ENCODE measurements at places on chromosomes 12 and 14.
A peak's percentile ranks its signal among the peaks of the same experiment; 100 is the strongest.

DNA sequence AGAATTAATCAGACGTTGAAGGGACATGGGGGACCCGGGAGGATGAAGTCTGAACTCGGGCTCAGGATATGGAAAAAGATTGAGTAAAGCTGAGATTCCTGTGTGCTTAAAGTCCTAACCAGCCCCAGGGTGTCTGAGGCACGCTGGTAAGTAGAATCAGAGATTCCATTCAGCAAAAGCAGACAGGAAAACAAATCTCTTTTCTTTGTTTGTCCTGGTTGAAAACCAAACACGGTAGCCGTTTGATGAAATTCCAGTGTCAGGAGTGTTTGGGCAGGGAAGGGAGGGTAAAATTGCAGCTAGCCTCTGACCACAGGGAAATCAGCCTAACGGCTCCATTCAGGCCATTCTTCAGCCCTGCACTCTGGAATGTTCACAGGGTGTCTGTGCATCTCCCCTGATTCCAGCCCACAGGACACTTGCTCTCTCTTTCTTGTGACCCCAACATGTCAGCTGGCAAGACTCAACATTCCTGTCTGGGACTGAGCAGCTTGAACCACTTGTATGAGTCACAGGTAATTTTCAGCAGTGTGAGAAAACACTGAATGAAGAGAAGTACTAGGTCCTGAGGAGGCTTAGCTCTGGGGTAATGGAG is 31.0 kb downstream of the NINJ2 start:
- no peak for DNase-seq

DNA sequence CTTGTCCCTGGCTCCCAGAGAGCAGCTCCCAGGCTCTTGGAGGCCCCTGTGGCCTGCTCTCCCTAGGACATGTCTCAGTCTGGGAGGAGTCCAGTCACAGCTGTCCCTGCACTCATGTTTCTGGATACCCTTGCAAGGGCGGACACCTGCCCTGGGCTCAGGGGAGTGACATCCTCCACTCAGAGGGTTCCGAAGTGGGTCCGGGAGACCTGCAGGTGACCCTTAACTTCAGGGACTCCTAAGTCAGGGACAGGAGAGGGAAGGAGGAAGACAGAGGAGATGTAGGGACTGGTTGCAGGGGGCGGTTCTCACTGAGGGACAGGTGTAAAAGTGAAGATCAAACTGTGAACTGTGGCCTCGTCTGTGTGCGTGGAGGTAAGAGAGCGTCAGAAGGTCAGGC is 37.6 kb downstream of the CACNA2D4 start:
- no peak for DNase-seq

- no peak for DNase-seq
Measured at GRCh38 chr12:96335270-96335669, 65.0 kb downstream of the CDK17 start.

- DNase-seq = no peak
Measured at GRCh38 chr12:23860019-23860418, 89.5 kb downstream of the SOX5 start.

GRCh38 chr12:43357141-43357540 is 194.9 kb downstream of the ADAMTS20 start:
- no peak for DNase-seq

DNA sequence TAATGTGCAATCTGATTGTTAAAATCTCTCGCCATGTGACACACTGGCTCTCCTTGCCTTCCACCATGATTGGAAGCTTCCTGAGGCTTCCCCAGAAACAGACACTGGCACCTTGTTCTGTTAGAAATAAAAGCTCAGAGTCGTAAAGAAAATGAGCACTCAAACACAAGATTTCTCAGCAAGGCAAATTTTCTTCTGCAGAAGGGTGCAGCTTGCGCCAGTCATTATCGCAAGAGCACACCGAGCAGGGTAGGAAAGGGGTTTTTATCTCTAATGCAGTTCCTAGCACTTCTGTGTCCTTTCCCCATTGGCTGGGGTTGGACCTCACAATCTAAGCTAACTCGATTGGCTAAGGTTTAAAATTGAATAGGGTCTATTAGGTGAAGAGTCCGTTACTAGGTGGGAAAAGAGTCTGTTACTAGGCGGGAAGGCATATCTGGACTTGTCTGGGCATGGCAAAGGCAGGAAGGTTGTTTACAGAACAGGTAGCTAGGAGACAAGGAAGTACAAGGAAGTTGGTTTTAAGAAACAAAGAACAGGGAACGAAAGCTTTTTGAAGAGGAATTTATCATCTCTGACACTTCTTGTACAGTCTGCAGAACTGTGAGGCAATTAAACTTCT is 62.6 kb upstream of the BICD1 start:
- DNase-seq = no peak

DNA sequence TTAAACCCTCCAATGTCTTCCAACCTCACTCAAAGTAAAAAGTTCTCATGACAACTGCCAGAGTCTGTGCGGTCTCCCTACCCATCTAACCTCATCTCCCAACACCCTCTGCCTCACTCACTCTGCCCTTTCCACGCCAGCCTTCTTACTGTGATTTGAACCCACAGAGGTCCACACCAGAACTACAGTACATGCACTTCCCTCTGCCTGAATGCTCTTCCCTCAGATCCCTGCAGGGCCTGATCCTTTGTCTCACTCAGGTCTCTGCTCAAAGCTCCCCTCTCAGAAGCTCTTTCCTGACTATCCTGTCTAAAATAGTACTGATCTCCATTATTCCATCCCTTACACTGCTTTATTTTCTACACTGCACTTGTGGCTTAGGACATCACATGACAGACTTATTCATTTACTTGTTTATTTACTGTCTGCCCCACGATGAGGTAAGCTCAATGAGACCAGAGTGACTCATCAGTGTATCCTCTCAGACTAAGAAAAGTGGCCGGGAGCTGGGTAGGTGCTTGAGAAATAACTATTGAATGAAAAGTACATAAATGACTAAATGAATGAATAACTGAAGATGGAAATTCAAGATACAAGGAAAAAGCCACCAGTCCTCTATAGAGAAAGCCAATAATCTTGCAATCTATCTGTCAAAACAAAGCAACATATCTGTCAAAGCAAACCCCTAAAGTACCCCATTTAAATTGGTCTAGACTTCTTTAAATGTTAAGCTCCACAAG is 17.1 kb downstream of the POMT2 start:
- DNase-seq = peak; percentile 16

GRCh38 chr14:74238974-74239847 is at the start of gene VSX2:
VSX2 (plus strand) TSS chr14:74239449; CDS start chr14:74239562, 113 bp downstream.
- no peak for DNase-seq

DNA sequence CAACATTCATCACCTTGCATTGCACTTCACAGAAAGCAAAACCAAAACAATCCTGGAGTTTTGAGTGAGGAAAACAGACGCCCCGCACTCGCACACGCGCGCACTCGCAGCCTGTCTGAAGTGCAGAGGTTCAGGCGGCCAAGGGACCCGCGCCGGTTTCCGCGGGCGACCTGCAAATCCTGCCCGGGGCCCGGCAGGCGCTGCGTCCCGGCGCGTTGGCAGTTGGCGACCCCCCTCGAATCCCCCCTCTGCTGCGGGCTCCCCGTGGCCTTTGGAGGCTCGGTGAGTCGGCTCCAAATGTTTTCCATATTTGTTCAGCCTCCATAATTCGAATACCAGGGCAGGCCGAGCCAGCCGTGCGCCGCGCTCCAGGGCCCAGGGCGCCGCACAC is at the start of gene SSPN:
Gene SSPN (plus strand): TSS at position 324 of the 391 bp plus-strand sequence. CDS start 100 bp downstream, outside the sequence.
- DNase-seq = no peak

DNA sequence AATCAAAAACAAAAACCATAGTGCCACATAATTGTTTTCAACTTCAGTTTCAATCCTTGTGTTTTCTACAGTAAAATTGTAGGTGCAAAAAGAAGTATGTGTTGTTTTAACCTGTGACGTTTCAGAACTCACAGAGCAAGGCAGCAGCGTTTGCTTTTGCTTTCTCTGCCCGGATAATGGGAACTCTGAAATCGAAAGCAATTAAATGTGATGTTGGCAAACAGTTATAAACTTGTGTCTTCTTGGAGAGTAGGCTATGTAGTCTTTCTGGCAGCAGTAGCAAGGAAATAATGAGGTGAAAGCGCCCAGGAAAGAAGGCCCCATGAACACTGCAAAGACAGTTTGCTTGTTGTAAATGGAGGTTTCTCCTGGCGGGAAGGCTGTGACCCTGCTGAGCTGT is 39.1 kb downstream of the FNTB start:
- DNase-seq = no peak

DNA sequence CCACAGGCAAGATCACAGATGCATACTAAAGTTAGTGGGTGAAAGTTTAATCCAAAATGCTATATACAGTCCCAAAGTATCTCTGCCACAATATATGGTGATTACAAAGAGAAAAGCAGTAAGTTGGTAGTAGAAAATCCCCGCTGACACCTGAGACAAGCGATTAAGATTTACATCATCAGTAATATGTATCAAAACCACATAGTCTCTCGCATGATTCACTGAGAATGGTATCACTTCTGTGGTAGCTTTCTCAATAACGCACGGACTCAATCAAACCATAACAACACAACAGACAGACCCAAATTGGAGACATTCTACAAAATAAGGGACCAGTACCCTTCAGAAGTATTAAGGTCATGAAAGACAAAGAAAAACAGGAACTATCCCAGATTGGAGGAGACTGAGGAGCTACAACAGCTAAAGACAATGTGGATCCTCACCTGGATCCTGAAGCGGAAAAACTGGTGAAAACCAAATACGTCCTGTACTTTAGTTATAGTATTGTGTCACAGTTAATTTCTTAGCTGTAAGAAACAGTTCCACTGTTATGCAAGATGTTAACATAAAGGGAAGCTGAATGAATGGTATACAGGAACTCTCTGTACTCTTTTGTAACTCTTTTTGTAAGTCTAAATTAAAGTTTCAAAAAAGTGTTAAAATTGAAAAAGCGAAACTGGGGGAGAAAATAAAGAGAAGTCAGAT is 51.0 kb downstream of the SPTLC2 start:
- no peak for DNase-seq

DNA sequence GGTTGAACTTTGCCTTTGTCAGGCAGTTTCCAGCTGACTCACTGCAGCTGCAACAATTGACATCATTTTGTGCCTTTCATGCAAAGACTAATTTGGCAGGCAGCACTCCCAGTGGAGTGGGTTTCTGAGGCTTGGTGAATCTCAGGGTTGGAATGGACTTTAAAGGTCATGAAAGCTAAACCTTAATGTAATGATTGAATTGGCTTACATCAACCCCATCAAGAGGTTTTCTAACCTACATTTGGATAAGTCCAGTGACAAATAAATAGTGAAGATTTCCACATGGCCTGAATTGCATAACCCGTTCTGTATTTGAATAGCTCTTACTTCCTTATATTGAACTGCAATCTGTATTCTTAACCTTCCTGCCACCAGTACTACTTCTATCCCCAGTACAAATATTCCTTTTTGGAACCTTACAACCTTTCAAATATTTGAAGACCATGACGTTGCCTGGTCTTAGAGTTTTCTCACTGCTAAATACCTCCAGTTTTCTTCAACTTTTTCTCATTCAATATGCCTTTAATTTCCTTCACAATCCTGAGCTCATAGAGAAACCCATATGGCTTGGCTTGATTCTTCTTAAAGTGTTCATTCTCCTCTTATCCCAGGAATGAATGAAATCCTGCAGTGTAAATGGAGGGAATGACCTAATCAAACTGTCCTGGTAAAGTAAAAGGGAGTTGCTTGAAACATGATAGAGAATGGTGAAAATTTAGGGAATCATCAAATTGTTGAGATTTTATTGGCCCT is 168.1 kb upstream of the NOVA1 start:
- no peak for DNase-seq

GRCh38 chr14:92610849-92611271 is 97.3 kb downstream of the RIN3 start:
- DNase-seq = no peak

- no peak for DNase-seq
Measured at GRCh38 chr12:16261944-16262475, 15.5 kb downstream of the SLC15A5 start.

DNA sequence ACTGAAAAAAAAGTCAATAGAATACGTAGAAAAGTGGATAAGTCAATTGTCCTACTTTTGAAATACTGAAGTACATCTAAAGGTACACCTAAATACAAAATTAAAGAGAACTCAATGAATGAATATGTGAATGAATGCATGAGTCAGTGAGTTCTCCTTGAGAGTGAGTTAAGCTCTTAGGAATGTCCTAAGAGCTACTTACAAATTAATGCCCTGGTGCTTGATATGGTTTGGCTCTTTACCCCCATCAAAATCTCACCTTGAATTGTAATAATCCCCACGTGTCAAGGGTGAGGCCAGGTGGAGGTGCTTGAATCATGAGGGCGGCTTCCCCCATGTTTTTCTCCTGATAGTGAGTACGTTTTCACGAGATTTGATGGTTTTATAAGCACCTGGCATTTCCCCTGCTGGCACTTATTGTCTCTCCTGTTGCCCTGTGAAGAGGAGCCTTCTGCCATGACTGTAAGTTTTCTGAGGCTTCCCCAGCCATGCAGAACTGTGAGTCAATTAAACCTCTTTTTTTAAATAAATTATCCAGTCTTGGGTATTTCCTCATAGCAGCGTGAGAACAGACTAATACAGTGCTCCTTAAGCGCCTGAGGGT is 192.2 kb upstream of the ARHGAP5 start:
- no peak for DNase-seq

GRCh38 chr12:120007272-120007671 is 18.2 kb downstream of the BICDL1 start:
- no peak for DNase-seq

GRCh38 chr12:30796891-30797371 is 42.2 kb upstream of the CAPRIN2 start:
- no peak for DNase-seq

DNA sequence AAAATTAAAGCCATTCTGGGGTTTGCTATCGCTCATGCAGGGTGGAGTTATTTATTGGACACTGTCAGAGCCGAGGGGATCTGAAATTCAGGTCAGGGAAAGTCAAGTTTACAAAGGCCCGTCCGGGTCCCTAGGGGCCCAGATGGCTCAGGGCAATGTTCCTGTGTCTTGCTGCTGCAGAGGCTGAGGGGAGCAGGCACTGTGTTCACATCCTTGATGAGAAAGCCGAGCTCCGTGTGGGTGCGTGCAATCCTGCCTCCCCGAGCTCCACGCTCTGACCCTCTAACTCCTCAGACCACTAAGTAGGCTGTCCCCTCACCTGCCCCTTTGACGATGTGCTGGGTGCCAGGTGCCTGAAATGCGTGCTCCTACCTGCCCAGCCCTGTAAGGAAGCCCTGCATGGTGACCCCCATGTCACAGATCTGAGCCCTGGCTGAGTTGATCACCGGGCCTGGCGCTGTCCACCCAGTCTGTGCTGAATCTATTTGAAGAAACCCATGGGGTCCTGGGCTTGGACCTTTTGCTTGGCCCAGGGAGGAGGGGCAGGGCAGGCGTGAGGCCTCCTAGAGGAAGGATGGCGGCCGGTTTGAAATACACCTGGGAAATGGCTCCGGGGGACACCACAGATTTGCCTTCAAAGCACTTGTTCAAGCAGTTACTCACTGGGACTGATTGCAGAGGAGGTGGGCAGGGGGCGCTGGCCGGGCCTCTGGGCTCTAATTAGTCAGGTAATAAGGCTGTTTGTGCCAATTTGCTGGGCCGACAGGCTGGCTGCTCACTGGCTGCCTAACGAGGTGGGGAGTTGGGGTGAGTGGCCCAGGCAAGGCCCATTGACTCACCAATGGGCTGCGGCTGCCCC is 204.3 kb downstream of the KIF26A start:
- DNase-seq = no peak

Data from stimulated activated CD4-positive, alpha-beta T cell treated with anti-CD3 and anti-CD28 coated beads, TNF-alpha, amount 100 ng/mL, for 48 hours (primary cell).